ENCODE measurements at places on chromosomes 1 and 21.
A peak's percentile ranks its signal among the peaks of the same experiment; 100 is the strongest.

- DNase-seq = no peak
These were observed 48.1 kb downstream of the CDC14A start for GRCh38 chr1:100400404-100400803.

GRCh38 chr1:47330212-47330611 lies 3.4 kb upstream of the CMPK1 start:
- no peak for DNase-seq

DNA sequence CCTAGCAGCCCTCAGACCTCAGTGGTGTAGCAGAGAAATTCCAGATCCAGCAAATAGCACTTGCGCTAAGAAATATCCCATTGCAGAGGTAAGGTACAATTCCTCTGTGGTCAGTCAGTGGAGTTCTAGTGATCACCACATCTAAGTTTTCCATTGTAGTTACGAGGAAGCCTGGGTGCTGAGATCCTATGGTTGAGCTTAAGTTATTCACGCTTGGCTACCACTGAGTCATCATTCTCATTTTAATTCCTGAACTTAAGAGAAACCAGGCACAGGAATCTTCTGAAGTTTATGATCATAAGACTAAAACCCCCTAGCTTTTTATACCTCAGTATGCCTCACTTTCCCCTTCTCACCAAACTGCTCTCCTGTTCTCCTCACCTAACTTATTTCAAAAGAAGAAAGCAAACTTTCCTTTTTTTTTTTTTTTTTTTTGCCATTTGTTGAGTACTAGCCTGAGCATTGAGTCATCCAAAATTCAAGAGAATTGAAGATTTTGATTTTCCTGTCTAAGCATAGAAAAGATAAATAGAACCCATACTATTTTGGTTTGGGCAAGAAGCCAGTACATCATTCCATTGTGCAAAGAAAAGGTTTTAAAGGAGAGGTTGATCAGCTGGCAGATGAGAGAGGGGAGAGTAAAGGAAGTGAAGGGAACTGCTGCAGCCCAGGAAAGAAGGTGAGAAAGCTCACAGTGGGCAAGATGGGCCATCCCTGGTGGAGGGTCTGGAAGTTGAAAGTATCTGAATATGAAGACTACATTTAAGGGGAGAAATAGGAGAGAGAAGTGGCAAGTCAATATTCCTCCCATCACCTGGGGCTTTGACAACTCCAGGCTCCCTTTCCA lies 39.9 kb downstream of the SERBP1 start:
- DNase-seq = no peak

DNA sequence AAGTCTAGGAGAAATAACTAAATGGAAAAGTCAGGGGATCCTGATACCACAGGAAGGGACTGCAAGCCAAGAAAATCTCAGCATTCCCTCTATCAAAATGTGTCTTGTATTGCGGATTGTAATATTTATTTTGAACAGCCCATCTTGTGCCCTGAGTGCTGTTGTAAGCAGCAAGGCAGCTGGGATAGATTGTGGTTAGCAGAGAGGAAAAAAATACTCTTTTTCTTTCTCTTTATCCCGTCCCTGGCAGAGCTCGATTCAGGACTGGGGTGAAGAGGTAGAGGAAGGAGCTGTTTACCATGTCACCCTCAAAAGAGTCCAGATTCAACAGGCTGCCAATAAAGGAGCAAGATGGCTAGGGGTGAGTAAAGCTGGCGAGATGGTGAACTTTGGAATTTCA lies 1.2 kb downstream of the RGL1 start:
- no peak for DNase-seq

DNA sequence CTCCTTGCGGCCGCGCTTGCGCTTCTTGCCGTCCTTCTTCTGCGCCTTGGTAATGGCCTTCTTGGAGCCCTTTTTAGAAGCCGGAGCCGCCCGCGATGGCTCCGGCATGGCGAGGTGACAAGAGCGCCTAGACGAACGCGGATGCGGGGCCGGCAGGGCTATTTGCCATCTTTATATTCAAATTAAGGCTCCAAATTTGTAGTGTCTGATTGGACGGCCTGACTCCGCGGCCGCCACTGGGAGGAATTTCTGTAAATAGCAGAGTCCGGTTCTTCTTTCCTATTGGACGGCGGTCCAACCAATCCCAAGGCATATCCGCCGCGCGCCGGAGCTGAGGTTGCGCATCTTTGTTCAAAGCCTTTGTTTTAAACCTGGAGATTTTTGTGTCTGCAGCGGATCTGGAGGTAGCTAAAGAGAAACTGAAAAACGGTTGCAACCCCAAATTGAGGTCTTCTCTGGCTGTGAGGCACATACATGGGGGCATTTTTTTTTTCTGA lies 22.6 kb upstream of the RNF187 start:
- peak; percentile 91 for DNase-seq

DNA sequence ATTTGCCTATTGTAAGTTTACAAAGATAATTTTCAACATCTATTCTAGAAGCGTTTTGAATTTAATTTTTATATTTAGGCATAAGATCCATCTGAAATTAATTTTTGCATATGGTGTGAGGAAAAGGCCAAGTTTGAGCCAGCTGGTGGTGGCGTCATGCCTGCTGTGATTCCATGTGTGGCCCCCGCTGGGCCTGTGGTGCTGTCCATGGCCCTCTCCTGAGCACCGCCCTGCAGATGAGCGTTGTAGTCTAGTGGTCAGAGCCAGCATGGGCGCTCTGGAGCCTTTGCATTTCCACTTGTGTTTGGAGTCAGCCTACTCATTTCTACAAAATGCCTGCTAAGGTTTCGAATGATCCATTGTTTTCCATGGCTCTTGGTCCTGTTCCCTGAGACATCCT lies 22.7 kb downstream of the PRSS38 start:
- no peak for DNase-seq

- DNase-seq = no peak
These were observed 145.2 kb upstream of the ETS2 start for GRCh38 chr21:38660333-38661196.

GRCh38 chr1:29032841-29033240 lies 90.9 kb downstream of the TMEM200B start:
- no peak for DNase-seq
